Activated naive CD8-positive, alpha-beta T cell treated with anti-CD3 and anti-CD28 coated beads, Interleukin-2, amount 50 U/mL, for 24 hours (primary cell): ENCODE measurements at places on chromosomes 1 and 21.

DNA sequence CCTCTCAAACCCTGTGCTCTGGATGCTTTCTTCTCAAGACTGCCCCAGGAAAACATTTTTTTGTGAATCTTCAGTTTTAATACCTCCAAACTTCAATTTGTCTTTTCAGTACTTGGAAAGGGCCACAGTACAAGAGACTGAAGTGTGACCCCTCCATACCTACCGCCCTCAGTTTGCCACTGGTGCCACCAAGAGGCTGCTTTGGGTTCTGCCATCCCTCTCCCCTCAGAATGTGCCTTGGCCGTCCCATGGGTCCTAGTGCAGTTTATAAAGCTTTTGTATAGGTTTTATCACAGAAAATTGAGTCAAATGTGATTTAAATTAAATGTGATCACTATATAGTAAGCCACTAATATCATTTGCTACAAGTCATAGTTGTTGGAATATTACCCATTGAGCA lies 60.8 kb upstream of the PGD start:
- H3K36me3 ChIP-seq: peaks cover 6% of the 10 kb centered on the region
- no peaks in the 10 kb centered on the region for H3K27me3 ChIP-seq
- H3K4me1 ChIP-seq: no peaks in the 10 kb centered on the region
- no peak overlapping the region for H3K27ac ChIP-seq
- no peak overlapping the region for H3K4me3 ChIP-seq
- DNase-seq: peak; percentile 58

DNA sequence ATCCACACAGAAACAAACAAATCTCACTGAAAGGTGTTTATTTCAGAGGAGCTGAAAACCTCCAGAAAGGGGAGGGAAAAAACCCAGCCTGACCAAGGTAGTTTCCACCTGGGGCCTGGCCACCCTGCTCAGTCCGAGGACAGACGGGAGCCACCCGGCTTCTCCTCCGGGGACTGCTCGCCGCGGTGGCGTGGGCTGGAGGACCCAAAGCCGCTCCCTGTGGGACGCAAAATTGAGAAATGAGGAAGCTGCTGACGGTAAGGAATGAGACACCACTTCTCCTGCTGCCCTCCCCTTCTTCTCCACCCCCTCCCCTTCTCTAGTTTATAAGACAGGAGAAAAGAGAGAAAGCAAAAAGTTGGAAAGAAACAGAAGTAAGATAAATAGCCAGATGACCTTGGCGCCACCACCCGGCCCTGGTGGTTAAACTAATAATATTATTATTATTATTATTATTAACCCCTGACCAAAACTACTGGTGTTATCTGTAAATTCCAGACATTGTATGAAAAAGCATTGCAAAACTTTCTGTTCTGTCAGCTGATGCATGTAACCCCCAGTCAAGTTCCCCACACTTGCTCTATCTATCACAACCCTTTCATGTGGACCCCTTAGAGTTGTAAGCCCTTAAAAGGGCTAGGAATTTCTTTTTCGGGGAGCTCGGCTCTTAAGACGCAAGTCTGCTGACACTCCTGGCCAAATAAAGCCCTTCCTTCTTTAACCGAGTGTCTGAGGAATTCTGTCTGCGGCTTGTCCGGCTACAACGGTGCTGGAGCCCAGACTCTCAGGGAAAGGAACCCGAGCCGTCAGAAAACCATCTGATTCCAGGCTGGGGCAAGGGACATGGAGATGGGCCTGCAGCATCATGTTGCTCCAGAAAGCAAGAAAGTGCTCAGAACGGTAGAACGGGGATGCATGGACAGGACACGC lies 12.5 kb downstream of the ITGB2 start:
- peak overlapping the region; percentile 55 for H3K27ac ChIP-seq
- peaks cover 46% of the 10 kb centered on the region for H3K4me1 ChIP-seq
- no peak overlapping the region for H3K4me3 ChIP-seq
- H3K36me3 ChIP-seq: peaks cover 34% of the 10 kb centered on the region
- no peaks in the 10 kb centered on the region for H3K27me3 ChIP-seq

DNA sequence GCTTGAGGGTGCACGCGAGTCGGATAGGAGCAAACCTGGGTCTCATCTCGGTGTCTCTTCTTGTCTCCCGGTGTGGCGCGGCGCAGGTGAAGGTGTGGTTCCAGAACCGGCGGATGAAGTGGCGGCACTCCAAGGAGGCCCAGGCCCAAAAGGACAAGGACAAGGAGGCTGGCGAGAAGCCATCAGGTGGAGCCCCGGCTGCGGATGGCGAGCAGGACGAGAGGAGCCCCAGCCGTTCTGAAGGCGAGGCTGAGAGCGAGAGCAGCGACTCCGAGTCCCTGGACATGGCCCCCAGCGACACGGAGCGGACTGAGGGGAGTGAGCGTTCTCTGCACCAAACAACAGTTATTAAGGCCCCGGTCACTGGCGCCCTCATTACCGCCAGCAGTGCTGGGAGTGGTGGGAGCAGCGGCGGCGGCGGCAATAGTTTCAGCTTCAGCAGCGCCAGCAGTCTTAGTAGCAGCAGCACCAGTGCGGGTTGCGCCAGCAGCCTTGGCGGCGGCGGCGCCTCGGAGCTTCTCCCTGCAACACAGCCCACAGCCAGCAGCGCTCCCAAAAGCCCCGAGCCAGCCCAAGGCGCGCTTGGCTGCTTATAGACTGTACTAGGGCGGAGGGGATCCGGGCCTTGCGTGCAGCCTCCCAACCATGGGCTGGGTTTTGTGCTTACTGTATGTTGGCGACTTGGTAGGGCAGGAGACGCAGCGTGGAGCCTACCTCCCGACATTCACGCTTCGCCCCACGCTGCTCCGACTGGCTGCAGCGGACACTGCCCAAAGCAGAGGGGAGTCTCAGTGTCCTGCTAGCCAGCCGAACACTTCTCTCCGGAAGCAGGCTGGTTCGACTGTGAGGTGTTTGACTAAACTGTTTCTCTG lies 5.1 kb downstream of the HLX start:
- H3K36me3 ChIP-seq: no peaks in the 10 kb centered on the region
- H3K4me3 ChIP-seq: no peak overlapping the region
- H3K27ac ChIP-seq: no peak overlapping the region

DNA sequence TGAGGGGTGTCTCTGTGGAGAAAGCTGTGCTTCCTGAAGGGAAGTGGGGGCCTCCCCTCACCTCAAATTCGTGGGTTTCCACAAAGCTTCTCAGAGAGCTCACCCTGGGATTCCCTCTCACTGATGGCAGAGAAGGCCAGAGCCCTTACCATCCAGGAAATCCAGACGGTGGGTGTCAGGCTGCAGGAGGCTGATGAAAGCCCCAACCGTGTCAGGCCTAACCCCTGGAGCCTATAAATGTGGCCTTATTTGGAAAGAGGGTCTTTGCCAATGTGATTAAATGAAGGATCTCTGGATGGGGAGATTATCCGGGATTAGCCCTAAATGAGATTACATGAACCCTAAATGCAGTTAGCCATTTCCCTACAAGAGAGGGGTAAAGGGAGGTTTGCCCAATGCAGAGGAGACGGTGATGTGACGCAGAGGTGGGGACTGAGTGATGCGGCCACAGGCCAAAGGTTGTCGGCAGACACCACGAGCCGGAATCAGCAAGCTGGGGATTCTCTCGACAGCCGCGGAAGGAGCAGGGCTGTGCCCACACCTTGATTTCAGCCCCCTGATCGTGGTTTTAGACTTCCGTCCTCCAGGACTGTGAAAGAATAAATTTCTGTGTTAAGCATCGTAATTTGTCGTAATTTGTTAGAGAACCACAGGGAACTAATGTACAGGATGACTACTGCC lies 82.6 kb downstream of the TOMM20 start:
- no peaks in the 10 kb centered on the region for H3K27me3 ChIP-seq
- H3K27ac ChIP-seq: peak overlapping the region; percentile 49

DNA sequence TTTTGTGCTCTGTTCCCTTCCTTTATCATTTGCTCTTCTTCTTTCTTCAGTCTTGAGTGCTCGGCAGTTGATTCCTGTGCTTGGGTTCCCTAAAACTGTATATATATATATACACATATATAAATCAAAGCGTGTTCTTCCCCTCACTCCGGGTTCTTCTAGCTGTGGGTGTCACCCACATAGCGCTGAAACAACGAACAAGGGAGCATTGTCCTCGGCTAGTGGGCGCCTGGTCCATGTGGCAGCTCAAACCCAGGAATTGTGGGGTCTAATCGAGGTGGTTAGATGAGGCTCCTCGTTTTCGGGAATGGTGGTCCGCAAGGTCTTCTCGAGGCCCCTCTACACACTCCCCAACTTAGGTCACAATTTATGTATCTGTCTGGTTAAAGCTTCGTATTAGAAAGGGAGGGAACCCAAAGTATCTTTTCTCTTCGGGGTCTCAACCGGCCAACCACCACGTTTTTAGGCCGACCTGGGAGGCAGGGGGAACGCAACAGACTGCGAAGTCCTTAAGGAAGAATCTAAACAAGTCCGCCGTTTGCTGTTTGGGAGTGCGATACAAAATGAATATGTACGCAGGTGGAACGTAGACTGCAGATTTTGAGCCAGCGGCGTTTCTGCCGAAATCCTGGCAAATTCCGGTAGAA lies 504 bp upstream of the SDHC start:
- H3K27ac ChIP-seq: peak overlapping the region; percentile 95
- no peaks in the 10 kb centered on the region for H3K36me3 ChIP-seq
- peak overlapping the region; percentile 97 for H3K4me3 ChIP-seq
- no peak for DNase-seq
- peaks cover 23% of the 10 kb centered on the region for H3K4me1 ChIP-seq

- H3K27me3 ChIP-seq: no peaks in the 10 kb centered on the region
- peak overlapping the region; percentile 36 for H3K27ac ChIP-seq
- no peak for DNase-seq
- H3K4me3 ChIP-seq: no peak overlapping the region
- H3K36me3 ChIP-seq: peaks cover 29% of the 10 kb centered on the region
Measured at GRCh38 chr1:13792419-13792818, 92.4 kb downstream of the PRDM2 start.

DNA sequence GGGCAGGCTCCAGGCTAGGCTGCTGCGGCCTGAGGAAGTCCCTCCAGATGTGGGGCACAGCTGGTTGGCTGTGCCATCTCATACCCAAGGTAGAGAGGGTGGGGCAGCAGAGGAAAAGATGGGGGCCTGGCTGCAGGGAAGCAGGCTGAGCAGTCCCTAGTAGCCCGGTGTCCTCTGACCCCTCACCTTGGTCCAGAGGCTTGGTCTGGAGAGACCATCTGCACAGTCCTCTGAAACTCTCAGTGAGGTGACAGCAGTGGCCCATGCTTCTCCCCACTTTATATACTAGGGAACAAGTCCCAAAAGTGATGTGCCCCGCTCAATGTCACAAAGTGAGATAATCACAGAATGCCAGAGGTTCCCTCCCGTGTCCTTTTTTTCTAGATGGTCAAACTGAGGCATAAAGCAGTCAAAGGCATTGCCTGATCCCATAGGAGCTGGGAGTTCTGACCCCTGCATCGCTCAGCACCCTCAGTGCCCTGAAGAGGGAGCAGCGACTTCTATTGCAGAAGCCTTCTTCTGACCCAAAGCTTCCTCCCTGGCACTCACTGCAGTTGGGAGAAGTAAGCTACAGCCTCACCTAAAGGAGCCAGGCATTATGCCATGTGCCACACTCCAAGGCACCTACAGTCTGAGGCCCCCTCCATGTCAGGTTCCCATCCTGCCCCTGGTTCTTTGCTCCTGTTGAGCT lies 45.5 kb downstream of the TRABD2B start:
- H3K36me3 ChIP-seq: no peaks in the 10 kb centered on the region
- H3K27me3 ChIP-seq: peaks cover 6% of the 10 kb centered on the region
- no peak for DNase-seq

DNA sequence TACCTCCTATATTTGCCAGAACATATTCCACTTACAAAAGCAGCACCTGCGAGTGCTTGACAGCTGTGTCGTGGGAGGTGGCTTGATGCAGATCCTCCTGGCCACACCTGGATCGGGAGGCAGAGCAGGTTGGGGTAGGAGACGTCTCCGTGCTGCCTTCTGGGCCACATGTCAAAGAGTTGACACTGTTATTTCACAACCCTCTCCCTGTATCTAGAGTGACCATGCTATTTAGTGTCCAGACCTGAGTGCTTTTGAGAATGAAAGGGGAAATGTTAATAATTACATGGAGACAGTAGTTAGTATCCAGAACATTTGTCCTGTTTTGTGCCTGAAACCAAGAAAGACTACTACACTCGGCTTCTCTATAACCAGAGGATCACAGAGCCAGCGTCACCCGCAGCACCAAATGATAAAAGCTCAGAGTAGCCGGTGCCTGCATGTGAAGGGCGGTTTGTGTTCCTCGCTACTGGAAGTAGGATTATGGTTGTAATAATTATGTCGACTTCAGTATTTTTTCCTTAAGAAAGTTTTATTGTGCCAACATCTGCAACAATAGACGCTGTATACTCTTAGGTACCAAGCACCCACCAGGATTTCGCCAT lies 77.1 kb downstream of the GALNT2 start:
- peaks cover 6% of the 10 kb centered on the region for H3K36me3 ChIP-seq
- H3K27ac ChIP-seq: no peak overlapping the region
- H3K4me3 ChIP-seq: no peak overlapping the region
- H3K27me3 ChIP-seq: no peaks in the 10 kb centered on the region
- no peak for DNase-seq

GRCh38 chr1:37544530-37544929 lies 9.6 kb downstream of the SNIP1 start:
- no peaks in the 10 kb centered on the region for H3K27me3 ChIP-seq
- H3K27ac ChIP-seq: peak overlapping the region; percentile 29
- H3K4me3 ChIP-seq: no peak overlapping the region
- H3K36me3 ChIP-seq: peaks cover 44% of the 10 kb centered on the region
- no peak for DNase-seq
- peaks cover 7% of the 10 kb centered on the region for H3K4me1 ChIP-seq

DNA sequence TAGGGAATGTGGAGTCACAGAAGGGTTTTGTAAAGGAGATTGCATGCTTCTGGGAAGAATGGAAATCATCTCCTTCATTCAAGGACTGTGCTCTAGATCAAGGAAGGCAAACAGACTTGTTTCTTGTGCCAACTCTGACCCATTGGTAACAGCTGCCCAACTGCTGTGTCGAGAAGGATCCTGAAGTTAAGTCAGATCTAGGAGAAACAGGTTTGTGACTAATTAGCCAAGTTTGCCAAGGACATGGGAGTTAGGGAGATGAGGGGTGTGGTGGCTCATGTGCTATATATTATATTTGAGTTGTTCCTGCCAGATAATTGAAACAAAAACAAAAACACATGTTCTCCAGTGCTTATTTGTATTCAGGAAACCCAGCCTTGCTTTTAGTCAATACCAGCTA lies 251.2 kb upstream of the USP24 start:
- no peak overlapping the region for H3K4me3 ChIP-seq
- H3K27ac ChIP-seq: no peak overlapping the region
- no peaks in the 10 kb centered on the region for H3K4me1 ChIP-seq
- peaks cover 3% of the 10 kb centered on the region for H3K27me3 ChIP-seq

DNA sequence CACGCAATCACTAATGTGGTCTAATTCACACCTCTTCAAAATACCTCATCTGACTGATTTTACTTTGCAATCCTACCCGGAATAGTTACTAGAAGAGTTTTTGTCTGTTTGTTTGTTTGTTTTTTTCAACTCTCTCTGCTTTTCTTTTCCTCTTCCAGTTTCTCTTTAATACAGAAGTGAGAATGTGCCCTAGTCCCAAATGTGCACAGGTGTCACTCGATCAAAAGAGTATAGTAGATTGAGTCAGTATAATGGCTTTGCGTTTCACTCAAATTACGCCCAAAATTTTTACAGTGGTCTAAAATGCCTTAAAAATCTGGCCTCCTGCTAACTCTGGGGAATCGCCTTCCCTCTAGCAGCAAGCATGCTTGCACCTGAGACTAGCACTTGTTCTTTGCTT lies 1536.8 kb downstream of the KCNT2 start:
- no peak overlapping the region for H3K27ac ChIP-seq
- no peaks in the 10 kb centered on the region for H3K36me3 ChIP-seq
- no peak overlapping the region for H3K4me3 ChIP-seq
- no peaks in the 10 kb centered on the region for H3K4me1 ChIP-seq

- no peak overlapping the region for H3K27ac ChIP-seq
- H3K4me3 ChIP-seq: no peak overlapping the region
- no peaks in the 10 kb centered on the region for H3K36me3 ChIP-seq
- DNase-seq: no peak
Measured at GRCh38 chr1:178353524-178353923, 143.2 kb downstream of the CLEC20A start.
